Activated T-helper 17 cell treated with anti-CD3 and anti-CD28 coated beads, Interleukin-2, amount 50 U/mL, for 72 hours (primary cell): ENCODE measurements at places on chromosomes 16 and 17. TPM values are rescaled to one million over a fixed set of nuclear protein-coding genes. Genes with fewer than 3 reads are reported as not detected.

Gene OR1E1
- total RNA-seq, result not detected

- ATAC-seq, result no peak
Measured at GRCh38 chr16:85541181-85541580, 71.9 kb upstream of the GSE1 start.

- no peak for ATAC-seq
Measured at GRCh38 chr17:78873519-78874340, 29.3 kb downstream of the CEP295NL start.

Gene ZDHHC1
- 0.74 TPM for total RNA-seq

- ATAC-seq, result no peak
Measured at GRCh38 chr16:30372038-30372712, 1.9 kb upstream of the TBC1D10B start.
